ENCODE measurements at places on chromosomes 6 and 20.

DNA sequence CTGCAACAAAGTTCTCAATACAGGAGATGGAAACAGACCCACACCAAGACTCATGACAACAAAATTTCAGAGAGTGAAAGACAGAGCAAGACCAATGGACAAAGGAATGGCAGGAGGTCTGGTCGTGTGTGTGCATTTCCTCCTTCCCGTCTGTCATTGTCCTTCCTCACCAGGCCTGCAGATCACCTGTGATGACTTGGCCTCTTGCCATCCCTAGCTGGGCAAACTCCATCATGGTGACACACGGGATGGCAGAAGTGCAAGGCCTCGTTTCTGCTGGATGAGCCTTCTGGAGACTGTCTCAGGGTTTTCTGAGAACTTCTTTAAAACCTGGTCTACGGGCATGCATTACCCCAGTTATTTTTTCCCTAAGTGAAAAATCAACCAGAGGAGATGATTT is 49.2 kb downstream of the RPP21 start:
- DNase-seq = peak; percentile 29

GRCh38 chr6:135506270-135506997 is 8.9 kb upstream of the AHI1 start:
- no peak for DNase-seq

GRCh38 chr6:37175332-37176267 is 5.6 kb downstream of the PIM1 start:
- DNase-seq = no peak

DNA sequence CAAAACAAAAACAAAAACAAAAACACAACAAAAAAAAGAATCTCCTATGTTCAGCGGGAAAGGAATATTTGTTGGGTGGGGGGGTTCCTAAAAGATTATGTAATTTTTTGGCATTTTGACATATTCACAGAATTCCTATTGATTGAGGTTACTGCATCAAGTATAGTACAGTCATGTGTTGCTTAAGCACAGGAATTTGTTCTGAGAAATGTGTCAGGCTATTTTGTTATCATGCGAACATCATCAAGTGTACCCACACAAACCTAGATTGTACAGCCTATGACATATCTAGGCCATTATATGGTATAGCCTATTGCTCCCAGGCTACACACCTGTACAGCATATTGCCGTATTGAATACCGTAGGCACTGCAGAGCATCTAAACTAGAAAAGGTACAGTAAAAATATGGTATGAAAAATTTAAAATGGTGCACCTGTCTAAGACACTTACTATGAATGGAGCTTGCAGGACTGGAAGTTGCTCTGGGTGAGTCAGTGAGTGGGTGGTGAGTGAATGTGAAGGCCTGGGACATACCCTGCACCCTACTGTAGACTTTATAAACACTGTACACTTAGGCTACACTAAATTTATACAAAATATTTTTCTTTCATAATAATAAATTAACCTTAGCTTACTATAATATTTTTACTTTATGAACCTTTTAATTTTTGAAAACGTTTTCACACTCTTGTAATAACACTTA is 110.6 kb downstream of the CDKAL1 start:
- DNase-seq = no peak

DNA sequence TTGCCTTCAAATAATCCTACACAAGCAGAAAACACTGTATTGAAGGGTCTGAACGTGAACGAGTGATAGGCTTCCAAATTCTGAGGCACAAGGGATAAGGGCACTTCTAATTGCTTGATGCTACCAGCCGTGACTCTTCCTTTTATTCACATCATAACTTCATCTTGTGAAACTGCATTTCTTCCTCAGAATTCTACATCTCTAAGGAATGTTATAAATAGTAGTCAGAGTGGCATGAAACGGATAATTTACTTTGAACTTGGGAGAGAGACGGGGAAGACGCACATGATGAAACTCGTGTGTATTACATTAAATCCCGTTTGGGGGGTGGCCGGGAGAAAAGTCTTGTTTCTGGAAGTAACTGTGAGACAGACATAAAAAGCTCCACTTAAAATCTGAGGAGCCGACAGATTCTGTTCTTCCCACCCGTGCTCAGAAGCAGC is 754 bp downstream of the HDDC2 start:
- DNase-seq = no peak

DNA sequence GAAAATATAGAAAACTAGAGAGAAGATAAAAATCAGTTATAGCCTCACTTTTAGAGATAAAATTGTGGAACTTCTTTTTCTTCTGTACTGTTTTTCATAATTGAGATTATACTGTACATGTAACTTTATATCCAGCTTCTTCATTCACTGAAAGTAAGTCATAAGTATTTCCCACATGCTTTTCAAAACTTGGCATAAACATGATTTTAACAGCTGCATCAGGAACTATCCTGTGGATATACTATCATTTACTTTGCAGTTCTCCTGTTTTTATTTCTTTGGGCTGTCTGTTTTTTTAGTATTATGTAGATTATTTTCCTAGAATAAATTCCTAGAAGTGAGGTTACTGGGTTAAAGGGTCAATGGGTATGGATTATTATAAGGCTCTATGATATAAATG is 14.8 kb downstream of the DSTN start:
- DNase-seq = no peak

DNA sequence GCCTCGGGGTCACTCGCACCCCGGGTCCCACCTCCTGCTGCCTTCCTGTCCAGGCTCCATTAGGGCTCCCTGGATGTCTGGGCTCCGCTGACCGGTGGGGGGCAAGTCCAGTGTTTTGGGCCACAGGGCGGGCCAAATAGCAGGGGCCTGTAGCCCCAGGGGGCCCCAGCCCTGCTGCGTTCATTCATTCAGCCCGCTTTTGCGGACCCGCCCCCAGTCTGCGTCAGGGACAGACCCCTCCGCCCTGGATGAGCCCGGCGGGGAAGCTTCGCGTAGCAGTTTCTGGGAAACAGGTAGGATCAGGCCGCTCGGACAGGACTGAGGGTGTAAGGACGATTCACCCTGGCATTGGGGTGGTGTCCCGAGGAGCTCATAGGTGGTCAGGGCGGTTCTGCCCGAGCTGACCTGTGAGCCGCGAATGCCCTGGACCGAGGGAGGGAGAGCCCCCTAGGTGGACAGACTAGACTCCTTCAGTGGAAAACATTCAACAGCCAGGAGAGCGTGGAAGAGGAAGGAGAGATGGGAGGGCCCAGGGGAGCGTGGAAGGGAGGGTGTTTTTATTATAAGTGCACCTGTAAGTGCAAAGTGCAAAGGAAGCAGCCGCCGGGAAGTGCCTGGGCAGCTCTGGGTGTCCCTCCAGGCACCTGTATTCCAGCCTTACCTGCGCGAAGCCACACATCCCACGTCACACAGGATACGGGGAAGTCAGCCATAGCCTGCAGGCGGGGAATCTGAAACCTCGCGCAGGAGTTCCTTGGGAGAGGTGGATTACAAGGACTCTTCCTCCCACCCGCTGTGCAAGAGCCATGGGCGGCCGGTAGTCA is 662 bp downstream of the ENTPD6 start:
- DNase-seq = peak; percentile 92

All from large intestine (tissue), 12 donors.